ENCODE measurements at places on chromosomes 16 and 17.

DNA sequence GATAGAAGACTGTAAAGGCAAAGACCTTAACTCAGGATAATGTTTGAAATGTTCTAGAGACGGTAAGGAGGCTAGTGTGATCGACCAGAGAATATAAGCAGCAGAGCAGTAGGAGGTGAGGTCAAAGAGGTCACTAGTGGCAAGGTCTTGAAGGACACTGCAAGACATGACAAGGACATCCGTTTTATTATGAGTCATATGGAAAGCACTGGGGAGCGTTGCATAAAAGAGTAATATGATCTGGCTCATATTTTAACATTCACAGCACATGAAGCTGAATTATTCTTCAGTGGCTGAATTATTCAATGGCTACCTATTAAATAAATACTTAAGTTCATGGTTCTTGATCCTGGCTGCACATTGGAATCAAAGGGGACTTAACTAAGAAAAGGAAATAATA lies 123.7 kb downstream of the SOX9 start:
- DNase-seq = no peak

GRCh38 chr16:3770530-3770929 lies 53.2 kb upstream of the TRAP1 start:
- DNase-seq = no peak

- no peak for DNase-seq
Measured at GRCh38 chr16:66881014-66881417, 701 bp downstream of the PDP2 start.

DNA sequence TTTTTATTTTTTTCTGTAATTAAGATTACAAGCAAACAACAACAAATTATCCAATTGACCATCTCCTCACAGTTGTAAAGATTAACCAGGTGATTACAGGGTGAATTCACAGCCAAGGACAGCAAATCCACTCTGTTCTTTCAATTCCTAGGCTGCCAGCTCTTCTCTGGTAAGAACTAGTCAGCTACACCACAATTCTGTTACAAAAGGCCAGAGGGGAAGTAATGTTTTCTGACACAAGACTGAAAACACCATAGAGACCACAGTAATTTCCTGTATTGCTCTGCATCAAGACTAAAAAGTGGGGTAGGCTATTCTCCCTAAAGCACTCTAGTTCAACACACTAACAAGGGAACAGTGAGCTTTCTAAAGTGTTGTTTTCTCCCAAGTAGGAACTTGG lies 10.6 kb downstream of the CA10 start:
- no peak for DNase-seq

- no peak for DNase-seq
Measured at GRCh38 chr17:46148247-46148646, 45.0 kb downstream of the KANSL1 start.

- DNase-seq = no peak
Measured at GRCh38 chr17:30116345-30116660, 313 bp upstream of the NSRP1 start.
